Activated CD8-positive, alpha-beta memory T cell treated with anti-CD3 and anti-CD28 coated beads for 24 hours (primary cell): ENCODE measurements at places on chromosomes 13 and 19.

GRCh38 chr19:39942366-39942730 is 7.9 kb upstream of the FCGBP start:
- DNase-seq: peak; percentile 54

DNA sequence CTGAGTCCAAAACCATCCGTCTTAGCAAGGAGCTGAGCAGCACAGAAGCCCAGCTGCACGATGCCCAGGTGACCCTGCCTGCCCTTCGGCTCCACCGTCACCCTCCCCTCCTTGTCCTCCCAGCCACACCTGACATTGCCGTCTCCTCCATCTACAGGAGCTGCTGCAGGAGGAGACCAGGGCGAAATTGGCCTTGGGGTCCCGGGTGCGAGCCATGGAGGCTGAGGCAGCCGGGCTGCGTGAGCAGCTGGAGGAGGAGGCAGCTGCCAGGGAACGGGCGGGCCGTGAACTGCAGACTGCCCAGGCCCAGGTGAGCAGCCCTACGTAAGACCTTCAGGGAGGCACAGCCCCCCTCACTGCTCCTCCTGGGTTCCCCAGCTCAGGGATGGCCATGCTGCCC is 49.1 kb downstream of the KCNC3 start:
- no peak for DNase-seq

- no peak for DNase-seq
Measured at GRCh38 chr19:1101337-1101698, 2.5 kb upstream of the GPX4 start.

DNA sequence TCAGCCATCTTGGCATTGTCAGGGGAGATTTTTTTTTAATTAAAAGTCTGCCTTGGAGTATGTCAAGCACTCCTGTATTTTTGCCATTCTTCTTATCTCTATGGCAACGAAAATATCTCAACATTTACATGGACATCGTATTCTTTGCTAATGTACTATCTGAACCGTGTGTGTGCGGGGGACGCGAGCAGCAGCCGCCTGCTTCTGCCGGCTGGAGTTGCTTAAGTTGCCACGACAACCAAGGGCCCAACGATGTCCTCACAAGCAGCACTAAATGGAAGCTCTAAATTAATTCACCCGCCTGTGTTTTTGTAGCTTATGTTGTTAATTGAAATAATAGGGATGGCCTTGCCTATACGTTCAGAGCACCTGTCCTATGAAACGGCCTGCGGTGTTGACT is 309.5 kb downstream of the TEX29 start:
- no peak for DNase-seq

DNA sequence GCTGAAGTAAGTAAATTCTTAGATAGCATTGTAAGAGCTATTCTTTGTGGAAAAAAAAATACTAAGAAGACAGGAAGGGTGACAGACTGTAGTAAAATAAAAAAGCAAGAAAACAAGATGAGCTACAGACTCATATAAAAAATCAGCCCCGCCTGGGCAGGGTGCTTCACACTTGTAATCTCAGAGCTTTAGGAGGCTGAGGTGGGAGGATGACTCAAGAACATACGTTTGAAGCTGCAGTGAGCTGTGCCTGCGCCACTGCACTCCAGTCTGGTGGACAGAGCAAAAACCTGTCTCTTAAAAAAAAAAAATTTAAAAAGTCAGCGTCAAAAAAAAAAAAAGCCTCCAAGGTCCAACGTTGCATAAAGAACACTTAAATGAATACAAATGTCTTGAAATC is 102.1 kb downstream of the VWA8 start:
- DNase-seq: no peak

GRCh38 chr13:67226696-67227095 is 3.4 kb downstream of the PCDH9 start:
- DNase-seq: no peak

DNA sequence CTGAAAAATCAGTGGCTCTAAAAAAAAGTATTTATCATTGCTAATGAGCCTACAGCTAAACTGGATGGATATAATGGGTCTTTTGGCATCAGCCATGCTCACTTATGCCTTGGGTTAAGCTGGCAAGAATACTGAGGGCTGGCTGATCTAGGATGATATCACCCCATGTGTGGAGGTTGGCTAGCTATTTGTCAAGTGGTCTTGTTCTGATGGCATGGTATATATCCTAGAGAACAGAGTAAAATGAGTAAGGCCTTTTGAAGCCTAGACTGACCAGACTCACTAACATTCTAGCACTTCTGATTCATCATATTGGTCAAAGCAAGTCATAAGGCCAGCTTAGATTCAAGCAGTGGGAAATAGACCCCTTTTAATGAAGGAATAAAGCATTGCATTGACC is 383.0 kb downstream of the SLITRK1 start:
- no peak for DNase-seq

DNA sequence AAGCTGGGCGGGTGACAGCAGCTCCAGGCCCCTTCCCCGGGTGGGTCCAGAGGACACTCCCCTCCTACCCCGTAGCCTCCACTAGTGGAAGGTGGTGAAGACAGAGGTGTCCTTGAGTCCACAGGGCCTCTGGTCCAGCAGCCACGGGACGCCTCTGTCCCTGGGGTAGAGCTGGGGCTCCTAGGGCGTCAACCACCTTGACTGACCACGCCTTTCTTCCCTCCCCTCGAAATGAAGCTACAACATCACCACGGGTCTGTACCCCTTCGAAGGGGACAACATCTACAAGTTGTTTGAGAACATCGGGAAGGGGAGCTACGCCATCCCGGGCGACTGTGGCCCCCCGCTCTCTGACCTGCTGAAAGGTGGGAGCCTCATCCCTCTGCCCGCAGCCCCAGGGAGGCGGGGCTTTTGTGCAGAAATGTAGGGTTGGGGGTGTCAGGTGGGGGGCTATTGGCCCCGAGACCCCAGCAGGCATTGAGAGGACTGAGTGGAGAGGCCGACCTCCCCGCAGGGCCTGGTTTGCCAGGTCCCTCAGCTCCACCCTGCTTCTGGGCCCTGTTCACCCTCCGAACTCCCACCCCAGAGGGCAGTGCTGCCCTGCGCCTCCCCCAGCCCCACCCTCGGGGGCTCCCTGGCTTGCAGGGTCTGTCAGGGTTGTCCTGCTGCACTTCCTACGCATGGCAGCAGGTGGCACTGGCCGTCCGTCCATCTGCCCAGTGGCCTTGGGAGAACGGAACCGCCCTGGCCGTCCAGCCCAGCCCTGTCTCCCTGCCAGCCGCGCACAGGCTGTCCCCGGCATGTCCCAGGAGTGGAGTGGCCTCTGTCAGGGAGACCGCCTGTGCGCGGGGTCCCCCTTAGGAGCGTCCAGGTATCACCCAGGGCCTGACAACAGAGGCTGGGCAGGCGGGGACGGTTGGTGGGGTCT is 15.7 kb downstream of the STK11 start:
- DNase-seq: no peak

GRCh38 chr13:101746513-101746912 is 294.0 kb downstream of the ITGBL1 start:
- no peak for DNase-seq

DNA sequence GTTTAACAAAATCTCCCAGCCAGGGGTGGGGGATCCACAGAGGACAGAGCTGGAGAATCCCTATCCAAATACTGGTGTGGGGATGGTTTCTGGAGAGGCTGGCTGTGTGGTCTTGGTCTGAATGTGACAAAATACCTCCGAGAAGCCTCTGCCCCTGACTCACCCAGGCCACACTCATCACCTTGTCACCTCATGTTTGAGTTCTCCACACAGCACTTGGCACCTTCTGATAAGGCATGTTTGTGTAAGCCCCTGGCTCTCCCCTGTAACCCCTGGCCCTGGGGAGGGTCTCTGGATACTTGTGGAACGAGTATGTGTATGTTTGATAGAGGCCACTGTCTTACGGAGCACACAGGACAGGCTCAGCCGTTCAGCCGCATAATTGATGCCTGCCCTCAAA is 14.7 kb downstream of the TECR start:
- no peak for DNase-seq

- no peak for DNase-seq
Measured at GRCh38 chr13:25762795-25763377, 288.9 kb downstream of the SHISA2 start.

GRCh38 chr13:72507416-72508199 is 219.8 kb downstream of the MZT1 start:
- DNase-seq: no peak

- no peak for DNase-seq
Measured at GRCh38 chr19:33459222-33460090, 62.1 kb downstream of the PEPD start.

- DNase-seq: no peak
Measured at GRCh38 chr19:39310558-39311311, 9.9 kb downstream of the LRFN1 start.

DNA sequence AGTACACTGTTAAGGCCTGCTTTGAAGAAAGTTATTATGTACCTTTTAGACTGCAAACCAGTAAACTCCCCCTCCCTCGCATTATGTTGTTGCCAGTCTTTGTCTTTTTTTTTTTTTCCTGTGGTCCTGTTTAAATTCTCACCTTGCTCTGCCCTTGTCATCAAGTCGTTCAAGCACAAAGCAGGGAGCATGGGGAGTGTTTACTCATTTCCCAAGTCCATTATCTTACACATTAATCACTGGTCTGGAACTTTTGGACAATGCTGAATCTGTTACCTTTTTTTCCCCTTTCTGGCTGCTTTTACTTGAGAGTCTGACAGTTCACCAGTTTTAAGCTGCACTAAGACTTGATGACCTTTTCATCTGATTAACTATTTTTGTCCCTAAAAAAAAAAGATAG is 108.2 kb downstream of the DACH1 start:
- no peak for DNase-seq

DNA sequence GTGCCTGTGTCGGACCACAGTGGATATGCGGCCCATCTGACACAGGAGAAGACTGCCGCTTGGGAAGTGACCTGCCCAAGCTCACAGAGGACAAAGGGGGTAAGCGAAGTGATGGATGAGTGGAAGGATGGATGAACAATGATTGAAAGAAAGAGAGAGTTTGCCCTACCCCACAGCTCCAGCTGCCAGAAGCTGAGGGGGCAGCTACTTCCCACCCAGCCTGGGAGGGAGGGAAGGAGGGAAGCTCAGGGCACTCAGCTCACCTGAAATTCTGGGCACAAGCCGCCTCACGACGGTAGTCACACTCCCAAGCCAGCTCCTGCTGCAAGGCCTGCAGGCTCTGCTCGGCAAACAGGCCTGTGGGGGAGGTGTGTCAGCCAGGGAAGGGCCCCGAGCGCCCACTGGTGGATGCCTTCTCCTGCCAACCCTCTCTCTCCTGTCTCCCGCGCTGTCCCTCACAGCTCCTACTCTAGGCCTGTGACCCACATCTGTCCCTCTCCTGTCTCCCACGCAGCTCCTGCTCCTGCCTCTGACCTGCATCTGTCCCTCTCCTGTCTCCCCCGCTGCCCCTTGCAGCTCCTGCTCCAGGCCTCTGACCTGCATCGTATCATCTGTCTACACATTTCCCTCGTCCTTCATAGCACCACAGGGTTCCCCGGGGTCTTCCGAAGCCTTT is 12.0 kb upstream of the NUMBL start:
- DNase-seq: no peak

- no peak for DNase-seq
Measured at GRCh38 chr13:50586414-50587083, 256.9 kb downstream of the DLEU7 start.

- DNase-seq: no peak
Measured at GRCh38 chr19:48551437-48552302, at the start of gene SULT2B1. SULT2B1 (plus strand) TSS chr19:48552172; CDS start chr19:48552253, 81 bp downstream.

DNA sequence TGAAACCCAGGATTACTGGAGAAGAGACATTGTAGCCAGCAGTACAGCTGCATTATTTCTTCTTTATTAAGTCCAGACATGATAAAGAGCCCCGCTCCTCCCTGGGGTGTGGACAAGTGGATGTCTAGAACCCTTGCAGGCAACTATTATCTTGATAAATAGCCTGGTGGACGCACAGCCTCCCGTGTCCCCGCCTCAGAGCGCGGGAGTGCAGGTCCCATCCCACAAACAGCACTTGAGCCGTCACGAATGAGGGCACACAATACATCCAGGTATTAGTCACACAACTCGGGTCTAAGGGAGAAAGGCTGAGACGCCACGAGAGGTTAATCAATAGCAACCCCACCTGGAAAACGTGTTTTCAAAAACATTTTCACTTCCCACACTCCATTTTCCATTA is 213.2 kb upstream of the SOX1 start:
- peak; percentile 26 for DNase-seq
